ENCODE measurements at places on chromosomes 12 and 14.
A peak's percentile ranks its signal among the peaks of the same experiment; 100 is the strongest.

DNA sequence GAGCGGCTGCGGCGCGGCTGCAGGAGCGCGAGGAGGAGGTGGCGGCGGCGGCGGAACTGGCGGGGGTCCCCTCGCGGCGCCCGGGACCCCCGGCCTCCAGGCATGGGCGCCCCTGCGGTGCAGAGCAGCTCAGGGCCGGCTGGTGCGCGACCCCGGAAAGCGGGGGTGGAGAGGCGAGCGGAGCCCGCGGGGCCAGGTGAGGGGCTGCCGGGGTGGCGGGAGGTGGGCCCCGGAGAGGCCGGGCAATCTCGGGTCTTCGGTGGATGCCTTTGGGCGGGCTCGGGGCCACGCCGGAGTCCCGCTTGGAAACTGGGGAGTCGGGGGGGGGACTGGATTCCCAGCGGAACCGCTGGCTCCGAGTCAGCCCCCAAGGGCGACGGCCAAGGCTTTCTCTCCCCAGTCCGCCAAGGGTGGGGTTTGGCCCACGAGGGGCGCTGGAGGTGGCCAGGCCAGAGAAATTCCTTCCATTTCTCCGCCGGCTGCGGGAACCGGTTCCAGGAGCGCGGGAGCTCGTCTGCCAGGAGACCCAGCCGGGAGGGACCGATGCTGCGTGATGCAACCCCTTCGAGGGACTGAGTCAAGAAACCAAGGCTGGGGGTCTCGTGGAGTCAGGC lies 13.9 kb upstream of the NR4A1 start:
- peak; percentile 14 for DNase-seq

DNA sequence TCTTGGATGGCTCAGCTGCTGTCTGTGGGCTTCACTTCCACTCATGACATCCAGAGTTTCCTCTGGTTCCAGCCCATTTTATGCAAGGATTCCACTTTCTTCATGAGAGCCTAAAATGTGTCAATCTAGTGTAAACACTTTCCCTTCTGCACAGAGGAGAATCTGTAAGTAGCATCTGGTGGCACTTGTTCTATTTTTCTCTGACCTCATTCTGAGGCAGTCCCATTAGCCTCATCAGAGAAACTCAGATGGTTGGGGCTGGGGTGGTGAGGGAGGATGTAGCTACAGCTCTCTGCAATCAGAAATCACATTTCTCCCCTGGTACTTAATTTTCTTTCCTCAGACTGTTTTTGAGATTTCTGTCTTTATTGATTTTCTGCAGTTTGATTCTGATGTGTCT lies 81.6 kb downstream of the PRMT8 start:
- DNase-seq, result peak; percentile 9

- DNase-seq, result peak; percentile 29
Observed at GRCh38 chr14:24037658-24038037, 14.2 kb upstream of the CARMIL3 start.

DNA sequence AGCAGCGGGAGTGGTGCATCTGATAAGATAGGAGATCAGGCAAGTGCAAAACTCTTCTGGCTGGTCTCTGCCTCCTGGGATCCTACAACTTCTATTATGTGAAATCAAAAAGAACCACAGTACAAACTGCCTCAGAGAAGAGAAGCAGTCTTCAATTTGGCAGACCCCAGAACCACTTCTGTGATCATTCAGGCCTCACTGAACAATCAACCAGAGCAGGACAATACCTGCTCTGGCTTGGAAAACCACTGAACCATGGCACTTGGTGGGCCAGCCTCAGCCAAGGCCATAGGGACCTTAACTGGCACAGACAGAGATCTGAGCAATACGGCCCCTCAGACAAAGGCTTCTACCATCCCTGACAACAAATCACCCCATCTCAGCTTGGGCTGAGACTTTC lies 103.0 kb downstream of the NDUFA12 start:
- DNase-seq, result no peak

DNA sequence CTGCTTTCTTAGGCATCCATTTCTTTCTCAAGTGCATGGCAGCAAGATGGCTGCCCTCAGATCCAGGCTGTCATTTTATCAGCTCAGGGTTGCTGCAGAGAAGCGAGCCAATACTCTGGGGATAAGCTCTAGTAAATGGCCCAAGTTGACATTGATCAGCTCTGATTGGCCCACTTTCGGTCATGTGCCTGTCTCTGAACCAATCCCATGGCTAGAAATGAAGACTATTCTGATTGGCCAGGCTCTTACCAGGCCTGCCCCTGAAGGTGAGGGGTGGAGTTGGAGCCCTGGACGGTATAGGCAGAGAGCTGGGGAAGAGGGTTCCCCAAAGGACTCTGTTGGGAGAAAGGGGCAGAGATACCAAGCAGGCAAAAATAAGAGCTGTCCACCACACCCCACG lies 41.4 kb downstream of the MYO1H start:
- no peak for DNase-seq

DNA sequence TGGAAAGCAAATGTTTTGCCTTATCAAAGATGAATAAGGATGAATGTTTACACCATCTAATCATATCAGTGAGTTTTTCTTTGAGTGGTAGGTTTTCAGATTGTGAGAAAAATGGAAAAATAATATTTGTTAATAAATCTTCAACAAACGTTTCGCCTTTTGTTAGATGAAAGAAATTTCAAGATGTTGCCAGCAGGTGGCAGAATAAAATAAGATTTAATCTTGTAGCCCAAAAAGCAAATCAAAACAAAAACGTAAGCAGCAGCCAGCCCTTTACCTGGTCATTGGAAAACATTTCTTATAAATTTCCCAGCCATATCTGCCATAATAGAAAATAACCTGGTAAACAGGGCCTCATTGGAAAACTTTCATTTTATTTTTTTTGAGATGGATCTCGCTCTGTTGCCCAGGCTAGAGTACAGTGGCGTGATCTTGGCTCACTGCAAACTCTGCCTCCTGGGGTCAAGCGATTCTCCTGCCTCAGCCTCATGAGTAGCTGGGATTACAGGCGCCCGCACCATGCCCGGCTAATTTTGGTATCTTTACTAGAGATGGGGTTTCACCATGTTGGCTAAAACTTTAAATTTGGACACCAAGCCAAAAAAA lies 15.4 kb upstream of the TMEM120B start:
- peak; percentile 70 for DNase-seq

GRCh38 chr14:99609245-99610170 lies 5.5 kb upstream of the CCDC85C start:
- DNase-seq, result no peak

DNA sequence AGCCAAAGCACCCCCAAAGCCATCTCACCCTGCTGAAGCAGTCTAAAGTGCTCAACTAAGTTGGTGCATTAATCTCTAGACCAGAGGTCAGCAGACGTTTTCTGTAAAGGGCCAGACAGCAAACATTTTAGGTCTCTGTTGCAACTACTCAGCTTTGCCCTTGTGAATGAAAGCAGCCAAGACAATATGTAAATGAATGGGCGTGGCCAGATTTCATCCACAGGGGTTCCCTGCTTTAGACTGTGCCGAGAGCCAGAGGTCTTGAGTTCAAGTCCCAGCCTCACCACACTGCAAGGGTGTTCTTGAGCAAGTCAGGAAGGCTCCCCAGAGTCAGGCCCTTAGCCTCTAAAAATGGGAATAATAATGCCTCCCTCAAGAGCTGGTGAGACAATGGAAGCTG lies 166.2 kb downstream of the CHST11 start:
- DNase-seq, result no peak

GRCh38 chr14:102802834-102803523 lies 25.7 kb downstream of the TRAF3 start:
- DNase-seq, result no peak

DNA sequence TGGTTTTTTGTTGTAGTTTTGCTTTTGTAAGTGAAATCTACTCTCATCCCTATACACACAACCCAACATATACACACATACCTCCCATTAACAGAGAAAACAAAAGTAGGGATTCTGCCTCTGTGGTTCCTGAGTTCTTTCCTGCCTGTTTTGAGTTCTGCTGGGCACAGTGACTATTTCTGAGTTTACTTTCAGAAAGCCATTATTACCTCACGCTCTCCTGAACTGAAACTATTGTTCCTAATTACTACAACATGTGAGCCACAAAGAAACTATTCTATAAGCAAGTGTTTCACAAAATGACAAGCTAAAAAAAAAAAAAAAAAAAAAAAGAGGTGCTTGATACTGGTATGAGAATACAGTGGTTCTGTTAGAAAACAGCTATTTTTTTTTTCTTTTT lies 110.9 kb downstream of the ALG10B start:
- no peak for DNase-seq

- DNase-seq, result no peak
Observed at GRCh38 chr14:103378038-103378854, 7.0 kb upstream of the MARK3 start.
